Astrocyte of the hippocampus (primary cell): ENCODE measurements at places on chromosomes 11 and 22.

DNA sequence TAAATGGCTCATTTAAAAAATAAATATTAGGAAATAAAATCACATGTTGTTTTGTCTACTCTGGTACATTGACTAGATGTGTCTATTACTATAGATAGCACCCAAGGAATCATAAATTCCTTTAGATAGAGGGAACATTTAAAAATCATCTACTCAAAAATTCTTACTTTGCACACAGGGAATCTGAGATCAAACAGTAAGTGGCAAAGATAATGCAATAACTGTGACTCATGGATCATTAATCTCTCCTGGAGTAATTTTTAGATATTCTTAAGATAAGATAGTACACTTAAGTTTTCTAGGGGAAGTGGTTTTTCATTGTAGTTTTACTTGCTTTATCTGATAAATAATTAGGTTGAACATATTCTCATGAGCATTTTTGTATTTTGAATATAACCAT is 468.9 kb downstream of the LUZP2 start:
- no peak for DNase-seq

- peak; percentile 80 for DNase-seq
Observed at GRCh38 chr22:40922484-40923303, 28.5 kb upstream of the RBX1 start.

GRCh38 chr11:111107501-111107900 is 138.0 kb upstream of the POU2AF2 start:
- DNase-seq, result no peak

- DNase-seq, result no peak
Observed at GRCh38 chr11:1702506-1702905, 5.5 kb downstream of the KRTAP5-6 start.

DNA sequence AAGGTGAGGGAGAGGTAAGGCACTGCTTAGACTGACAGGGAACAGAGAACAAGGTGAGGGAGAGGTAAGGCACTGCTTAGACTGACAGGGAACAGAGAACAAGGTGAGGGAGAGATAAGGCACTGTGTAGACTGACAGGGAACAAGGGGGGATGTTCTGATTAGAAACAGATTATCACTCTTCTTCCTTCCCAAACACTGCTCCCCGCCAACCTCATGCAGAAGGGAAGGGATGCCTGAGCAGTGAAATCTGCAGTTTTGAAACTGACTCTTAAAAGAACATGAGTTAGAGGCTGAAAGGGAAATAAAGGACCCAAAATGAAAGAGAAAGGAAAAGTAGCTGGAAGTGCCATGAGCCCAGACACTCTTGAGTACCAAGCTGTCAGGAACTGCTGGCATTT is 29.8 kb downstream of the NEFH start:
- no peak for DNase-seq

GRCh38 chr11:45300715-45301114 is 14.6 kb upstream of the SYT13 start:
- DNase-seq, result no peak

DNA sequence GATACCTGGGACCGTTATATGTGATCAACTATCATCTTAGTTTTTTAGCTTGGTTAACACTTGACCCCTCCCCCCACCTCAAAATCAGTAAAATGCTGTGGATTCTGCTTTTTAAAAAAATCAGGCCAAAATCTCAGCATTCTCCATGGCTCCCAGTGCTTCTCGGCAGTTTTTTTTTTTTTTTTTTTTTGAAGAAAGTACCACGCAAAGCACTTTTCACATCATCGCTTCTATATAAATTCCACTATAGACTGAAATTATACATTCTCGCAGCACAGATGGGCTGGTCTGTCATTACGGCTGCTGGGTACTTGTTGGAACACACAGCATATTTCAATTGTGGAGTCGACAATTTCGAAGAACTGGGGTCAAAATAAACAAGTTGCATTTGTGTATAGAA is 67.7 kb upstream of the PPARA start:
- DNase-seq, result no peak
